T follicular helper cell (primary cell): ENCODE measurements at places on chromosomes 7 and 10.

- no peak for DNase-seq
These were observed 26.2 kb downstream of the FAM171A1 start for GRCh38 chr10:15344876-15345285.

DNA sequence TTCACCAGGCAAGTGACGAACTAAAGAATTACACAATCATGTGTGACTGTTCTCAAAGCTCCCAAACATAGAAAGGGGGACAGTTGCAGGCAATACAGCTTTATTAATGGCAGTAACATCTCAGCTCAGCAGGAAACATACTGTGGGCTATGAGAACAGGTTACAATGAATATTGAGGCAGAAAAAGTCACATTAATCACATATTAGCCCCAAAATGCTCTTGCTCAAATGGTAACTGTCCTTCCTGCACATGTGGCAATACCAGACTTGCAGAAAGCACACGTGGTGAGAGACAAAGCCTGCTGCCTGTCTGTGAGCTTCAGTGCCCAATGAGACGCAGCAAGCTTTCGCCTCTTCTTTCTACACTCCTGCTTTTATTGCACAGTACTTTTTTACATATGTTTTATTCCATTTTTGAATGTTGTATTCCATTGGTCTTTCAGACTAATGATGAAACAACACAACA lies 104.9 kb upstream of the ACBD5 start:
- DNase-seq, result no peak

- no peak for DNase-seq
These were observed 25.4 kb downstream of the INSIG1 start for GRCh38 chr7:155323001-155323638.

- DNase-seq, result no peak
These were observed 101.6 kb downstream of the TES start for GRCh38 chr7:116311816-116312471.

GRCh38 chr10:79107736-79108264 lies 39.0 kb downstream of the ZMIZ1 start:
- DNase-seq, result no peak
